ENCODE measurements at places on chromosomes 2 and 18.

DNA sequence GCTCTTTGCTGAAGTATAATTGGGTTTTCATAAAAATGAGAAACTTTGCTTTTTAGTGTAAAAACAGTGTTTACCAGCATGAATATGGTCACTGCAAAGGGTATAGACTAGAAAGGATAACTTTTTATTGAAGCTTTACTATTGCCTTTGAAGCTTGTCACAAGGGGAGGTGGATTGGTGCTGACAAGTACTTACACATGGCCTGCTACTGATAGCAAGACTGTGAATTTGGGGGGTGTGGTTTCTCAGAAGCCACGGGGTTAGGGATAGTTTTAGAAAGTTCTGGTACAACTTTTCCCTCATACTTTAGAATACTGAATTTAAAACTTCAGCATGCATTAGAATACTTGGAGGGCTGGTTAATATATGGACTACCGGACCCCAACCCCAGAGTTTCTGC, 294.1 kb downstream of the SOCS6 start:
- DNase-seq, result no peak

- no peak for DNase-seq
Measured at GRCh38 chr2:113675875-113676274, 48.8 kb downstream of the RABL2A start.

- DNase-seq, result no peak
Measured at GRCh38 chr2:236161531-236161930, 6.7 kb downstream of the GBX2 start.

- DNase-seq, result peak; percentile 31
Measured at GRCh38 chr2:180604077-180604476, 376.3 kb upstream of the UBE2E3 start.

DNA sequence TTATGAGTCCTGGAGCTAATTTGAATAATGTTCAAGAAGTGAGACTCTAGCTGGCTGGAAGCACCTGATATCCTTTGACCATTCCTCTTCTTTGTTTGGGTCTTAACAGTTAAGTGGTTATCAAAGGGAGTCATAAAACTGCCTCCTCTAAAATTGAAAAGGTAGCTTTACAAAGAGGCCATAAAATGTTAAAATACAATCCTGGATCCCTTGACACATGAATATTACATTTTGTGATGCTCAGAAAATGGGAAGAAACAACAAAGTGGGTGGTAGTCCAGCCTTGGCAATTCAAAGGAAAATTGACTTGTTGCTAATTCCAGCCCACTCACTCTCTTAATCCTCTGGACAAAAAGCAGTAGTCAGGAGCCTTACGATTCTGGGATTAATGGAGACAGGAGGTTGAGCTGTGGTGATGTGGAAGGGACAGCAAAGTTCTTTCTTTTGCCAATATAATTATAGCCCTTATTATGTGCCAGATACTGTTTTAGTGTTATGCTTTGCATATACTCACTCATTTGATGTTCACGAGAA, 339.2 kb downstream of the PDE11A start:
- DNase-seq, result no peak

DNA sequence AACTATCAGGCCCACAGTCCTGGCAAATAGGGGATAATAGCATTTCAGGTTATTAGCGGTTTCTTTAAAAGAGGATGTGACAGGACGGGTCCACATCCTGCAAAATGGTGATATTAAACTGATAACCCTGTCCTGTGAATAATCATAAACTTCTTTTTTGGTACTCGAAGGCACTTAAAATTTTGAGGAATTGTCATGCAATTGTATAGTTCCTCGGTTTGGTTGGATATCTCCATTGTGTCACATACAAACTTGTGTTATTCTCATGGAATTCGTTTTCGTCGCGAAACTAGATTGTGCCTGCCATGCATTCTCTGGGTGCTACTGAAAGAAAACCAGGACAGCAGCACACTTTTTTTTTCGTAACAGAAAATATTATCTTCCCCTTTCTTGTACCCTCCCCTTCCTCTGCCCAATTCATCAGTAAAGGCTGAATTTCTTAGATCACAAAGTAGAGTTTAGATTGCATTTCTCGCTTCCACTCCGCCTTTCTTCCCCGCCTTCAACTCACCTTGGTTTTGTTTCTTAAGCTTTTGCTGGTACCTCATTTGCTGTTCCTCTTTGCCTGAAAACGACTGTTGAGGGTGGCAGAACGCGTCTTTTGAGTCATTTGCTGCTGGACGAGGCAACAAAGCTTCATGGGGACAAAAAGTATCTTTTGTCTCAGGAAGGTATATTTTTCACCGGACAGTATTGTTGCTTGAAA, 1.3 kb downstream of the CERS6 start:
- DNase-seq, result peak; percentile 67

DNA sequence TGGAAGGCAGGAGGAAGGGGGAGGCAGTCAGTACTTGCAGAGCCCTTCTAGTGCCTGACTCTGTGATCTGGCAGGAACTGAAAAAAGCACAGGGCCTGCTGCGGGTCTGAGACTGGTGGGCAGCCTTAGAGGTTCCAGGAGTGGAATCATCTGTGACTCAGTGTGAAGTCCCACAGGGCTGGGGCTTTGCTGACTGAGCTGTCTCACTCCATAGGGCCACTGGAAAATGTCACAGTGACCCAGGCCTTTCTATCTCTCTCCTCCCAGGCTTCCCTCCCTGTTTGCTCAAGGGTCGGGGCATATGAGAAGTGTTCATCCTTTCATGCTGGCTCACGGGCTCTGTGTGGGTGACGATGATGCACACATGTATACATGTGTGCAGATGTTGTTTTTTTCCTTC, 47.1 kb upstream of the ZFP36L2 start:
- DNase-seq, result peak; percentile 13

GRCh38 chr2:66496670-66497420, 61.9 kb downstream of the MEIS1 start:
- no peak for DNase-seq

- no peak for DNase-seq
Measured at GRCh38 chr2:72121153-72121552, 26.5 kb downstream of the CYP26B1 start.

DNA sequence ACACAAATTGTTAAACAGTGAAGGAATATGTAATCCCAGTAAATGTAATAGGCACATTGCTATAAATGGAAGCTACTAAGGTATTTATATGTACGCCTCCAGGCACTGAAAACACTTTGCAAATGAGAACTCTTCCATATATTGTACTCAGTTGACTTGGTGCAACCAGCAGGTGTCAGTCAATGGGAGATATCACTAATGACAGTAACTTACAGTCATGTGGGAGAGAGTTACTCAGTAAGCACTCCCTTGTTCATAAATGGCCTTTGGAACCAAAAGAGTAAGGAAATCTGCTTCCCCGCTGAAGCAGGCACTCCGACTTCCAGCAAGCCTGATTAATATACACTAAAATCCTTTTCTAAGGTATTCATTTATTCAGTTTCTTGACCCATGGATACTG, 5.9 kb downstream of the MDH1 start:
- DNase-seq, result no peak

DNA sequence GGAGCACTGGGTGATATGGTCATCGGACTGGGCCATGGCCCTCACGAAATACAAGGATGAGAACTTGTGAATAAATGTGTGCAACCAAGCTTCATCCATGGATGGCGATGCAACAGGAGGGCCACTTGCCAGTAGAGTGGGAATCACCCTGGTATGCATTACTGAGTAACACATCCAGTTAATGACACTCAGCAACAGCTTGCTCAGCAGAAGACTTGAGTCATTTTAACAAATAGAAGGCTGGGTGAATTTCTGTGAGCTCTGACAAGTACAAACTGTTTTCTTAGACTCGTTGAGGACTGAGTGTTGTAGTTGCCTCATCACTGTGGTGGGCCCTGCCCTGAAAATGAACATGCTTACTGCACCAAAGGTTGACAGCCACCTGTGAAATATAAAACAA, 221.6 kb downstream of the NCKAP5 start:
- no peak for DNase-seq

- DNase-seq, result no peak
Measured at GRCh38 chr18:27746241-27746640, 430.7 kb downstream of the CDH2 start.

DNA sequence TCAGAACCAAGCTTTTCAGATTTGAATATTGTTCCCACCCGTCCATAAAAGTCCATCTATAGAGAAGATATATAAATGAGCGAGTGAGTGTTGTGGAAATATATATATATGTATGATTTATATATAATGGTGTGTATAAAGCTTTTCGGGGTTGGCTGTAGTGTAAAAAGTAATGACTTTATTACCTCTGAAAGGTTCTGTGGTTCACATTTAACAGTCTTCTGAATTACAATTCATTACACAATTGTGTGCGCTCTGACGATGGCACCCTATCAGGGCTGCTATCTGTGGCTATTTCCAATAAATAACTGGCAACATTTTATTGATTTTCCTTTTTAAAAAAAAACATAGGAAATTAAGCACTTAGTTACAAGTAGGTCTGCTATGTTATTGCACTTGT, 2.7 kb upstream of the BCL11A start:
- no peak for DNase-seq

DNA sequence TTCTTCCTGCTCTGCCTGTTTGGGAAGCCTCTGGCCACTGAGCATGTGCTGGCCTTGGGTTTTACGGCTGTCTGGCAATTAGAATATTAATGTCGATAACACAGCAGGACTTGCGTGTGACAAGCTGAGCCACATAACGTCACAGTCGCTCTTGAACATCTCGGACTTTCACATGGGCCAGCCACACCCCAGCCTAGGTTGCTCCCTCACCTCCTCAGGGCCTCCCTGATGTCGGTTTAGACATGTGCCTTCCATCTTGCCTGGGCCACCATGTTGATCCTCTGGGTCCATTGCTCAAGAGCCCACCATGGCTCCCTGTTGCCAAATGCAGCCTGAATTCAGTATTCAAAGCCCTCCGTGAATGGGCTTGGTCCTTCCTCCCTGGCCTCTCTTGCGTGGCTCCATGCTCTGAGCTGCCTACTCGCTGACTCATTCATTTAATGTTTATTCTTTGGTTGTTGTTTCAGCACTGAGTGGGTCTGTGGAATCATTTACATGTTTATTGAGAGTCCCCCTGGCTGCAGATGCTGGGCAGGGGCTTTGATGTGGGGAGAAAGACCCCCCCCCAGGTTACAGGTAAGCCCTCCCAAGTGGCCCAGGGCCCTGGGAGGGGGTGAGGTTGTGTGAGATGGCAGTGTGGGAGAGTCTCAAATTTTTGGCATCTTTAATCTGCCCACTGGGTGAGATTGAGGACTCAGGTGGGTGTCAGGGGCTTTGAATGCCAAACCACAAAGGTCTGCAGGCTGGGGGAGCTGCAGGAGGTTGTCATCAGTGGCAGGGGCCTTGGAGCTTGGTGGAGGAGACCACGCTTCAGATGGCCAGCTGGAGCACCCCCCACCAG, 62.0 kb downstream of the ODC1 start:
- DNase-seq, result no peak

DNA sequence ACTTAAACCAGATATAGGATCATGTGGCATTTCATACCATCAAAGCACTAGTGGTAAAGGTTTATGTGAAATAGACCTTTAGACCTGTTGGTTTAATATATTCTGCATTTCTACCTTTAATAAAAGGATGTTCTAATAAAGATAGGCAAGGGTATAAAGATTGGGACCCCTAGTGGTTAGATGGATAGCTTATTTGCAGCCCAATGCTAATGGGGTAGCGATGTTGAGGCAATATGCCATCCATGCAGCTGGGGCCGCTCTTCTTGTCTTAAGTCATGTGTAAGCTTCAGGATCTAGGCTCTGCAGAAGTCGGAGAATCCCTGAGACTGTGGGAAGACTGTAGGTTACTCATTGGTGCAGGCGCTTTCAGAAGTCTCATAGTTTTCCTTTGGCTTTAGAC, 114.9 kb downstream of the ICOS start:
- no peak for DNase-seq

DNA sequence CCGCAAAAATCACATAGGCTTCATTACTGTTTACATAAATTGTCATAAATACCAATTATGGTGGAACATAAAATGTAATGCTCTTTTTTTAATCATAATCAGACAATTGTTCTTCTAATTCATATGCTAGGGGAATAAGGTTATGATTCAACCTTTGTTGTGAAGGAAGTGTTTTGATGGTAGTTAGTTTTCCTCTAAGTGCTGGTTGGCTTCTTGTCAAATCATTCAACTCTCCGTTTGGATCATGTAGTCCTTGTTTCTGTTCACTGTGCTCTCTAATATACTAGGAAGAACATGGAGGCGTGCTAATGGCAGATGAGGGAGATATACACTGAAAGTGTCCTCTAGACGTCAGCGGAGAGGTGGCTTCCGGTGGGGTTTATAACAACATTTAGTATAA, 1938.0 kb upstream of the PIK3C3 start:
- no peak for DNase-seq

GRCh38 chr2:201157694-201158093, 25.2 kb upstream of the CASP10 start:
- no peak for DNase-seq

GRCh38 chr18:36408606-36409005, 111.1 kb downstream of the FHOD3 start:
- DNase-seq, result no peak

DNA sequence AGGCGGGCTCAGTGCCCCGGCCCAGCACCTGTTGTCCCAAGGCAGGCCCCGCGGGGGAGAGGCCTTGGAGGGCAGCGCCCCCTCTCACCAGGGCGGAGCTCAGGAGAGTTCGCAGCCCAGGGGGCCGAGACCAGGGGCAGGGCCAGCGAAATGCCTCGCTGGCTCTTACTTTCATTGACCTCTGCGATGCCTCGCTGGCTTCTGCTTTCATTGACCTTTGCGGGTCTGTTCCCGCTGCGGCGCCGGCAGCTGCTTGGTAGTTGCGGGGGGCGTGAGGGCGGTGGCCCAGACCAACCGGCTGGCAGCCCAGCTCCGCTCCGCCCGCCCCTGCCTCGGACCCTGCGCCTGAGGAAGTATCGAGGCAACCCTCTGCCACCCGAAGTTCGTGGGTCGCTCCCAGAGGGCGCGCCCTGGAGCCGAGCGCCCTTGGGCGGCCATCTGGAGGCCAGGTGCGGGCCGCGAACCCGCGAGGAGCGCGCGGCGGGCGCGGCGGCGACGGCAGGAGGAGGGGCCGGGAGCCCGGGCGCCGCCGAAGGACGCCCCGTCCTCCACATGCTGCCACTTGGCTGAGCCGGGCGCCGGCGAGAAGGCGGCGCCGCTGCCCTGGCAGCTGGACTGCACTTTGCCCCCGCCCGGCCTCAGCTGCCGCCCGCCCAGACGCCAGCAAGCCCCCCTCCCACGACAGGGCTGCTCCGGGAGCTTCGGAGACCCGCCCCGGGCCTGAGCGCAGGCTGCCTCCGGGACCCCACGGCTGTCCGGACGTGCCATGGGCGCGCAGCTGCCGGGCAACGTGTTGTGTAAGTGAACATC, 118.0 kb upstream of the MSTN start:
- peak; percentile 87 for DNase-seq

DNA sequence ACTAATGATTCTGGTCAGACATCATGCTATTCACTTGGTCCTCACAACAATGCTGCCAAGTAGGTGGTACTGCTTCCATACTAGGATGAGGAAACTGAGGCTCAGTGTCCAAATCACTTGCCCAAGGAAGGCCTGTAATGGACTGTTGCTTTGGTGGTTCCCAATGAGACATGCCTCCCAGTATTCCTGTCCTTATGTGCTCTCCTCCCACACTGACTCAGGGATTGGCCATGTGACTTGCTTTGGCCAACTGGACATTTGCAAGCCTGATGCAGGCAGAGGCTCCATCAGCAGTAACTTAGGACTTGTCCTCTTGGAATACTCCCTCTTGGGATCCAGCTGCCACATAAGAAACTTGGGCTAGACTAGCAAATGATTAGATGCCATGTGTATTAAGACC, 3.0 kb downstream of the FBXO41 start:
- no peak for DNase-seq

- DNase-seq, result no peak
Measured at GRCh38 chr2:26428846-26429245, 27.1 kb downstream of the DRC1 start.

GRCh38 chr2:158928965-158929364, 39.5 kb upstream of the TANC1 start:
- DNase-seq, result no peak

All from GM12865 (cell line).